8988T (cell line): ENCODE measurements at places on chromosomes 4 and X.

DNA sequence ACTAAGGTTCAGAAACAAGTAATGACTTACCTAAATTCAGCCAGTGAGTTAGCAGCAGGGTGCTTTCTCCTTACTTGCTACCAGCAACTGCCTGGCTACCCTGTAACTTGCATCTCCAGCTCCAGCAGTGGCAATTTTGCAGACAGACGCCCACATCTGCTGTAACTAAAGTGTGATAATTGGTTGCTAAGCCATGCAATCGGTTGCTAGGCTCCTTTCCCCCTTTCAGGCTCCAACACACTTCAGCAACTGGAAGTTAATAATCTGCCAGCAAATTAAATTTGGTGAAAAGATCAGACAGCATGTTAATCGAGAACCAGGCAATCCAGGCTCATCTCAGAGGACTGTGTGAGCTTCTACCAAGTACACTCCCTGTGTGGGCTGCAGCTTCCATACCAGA, 24.2 kb upstream of the ARHGEF9 start:
- DNase-seq = no peak

GRCh38 chr4:48243887-48244286, 25.8 kb downstream of the TEC start:
- no peak for DNase-seq

- DNase-seq = peak; percentile 24
These were observed 705 bp downstream of the RPS6KA3 start for GRCh38 chrX:20265726-20266681.

DNA sequence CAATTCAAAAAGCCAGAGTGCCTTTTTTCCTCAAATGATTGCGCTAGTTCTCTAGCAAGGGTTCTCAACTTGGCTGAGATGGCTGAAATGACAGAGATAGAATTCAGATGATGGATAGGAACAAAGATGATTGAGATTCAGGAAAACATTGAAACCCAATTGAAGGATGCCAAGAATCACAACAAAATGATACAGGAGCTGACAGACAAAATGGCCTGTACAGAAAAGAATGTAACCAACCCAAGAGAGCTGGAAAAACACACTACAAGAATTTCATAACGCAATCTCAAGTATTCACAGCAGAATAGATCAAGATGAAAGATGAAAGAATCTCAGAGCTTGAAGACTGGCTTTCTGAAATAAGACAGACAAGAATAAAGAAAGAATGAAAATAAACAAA, 51.7 kb upstream of the MMAA start:
- DNase-seq = no peak

GRCh38 chr4:150855981-150856510, 159.0 kb downstream of the LRBA start:
- no peak for DNase-seq

DNA sequence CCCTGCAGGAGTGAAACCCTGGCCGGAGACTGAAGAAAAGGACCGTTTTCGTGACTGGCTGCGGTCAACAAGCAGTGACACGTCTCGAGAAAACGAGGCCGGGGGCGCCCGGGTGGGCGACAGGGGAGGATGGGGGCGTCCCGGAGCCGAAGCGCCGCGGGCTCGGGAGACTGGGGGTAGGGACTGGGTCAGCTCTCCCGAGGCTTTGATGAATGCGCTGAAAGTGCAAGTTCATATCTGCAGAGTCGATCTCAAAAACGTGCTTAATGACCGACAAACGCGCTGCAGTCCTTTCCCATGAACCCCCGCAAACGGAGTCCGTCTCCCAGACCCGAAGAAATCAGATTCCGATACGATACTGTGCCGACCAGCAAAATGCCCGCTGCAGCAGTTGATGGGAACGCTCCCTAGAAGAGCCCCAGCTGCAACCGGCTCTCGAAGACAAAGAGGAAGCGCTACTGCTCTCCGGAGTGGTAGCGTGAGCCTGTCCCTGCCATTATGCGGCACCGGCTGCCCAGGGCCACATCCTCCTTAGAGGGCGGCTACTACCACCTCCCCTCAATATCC, 806 bp upstream of the CD99L2 start:
- DNase-seq = no peak

- no peak for DNase-seq
These were observed 26.5 kb downstream of the SPARCL1 start for GRCh38 chr4:87502580-87503238.

GRCh38 chr4:108109997-108110416, 58.7 kb downstream of the LEF1 start:
- DNase-seq = no peak

- DNase-seq = no peak
These were observed 253.8 kb upstream of the KCNIP4 start for GRCh38 chr4:22202246-22202974.

- DNase-seq = no peak
These were observed 52.7 kb downstream of the MSX1 start for GRCh38 chr4:4912155-4912554.

- DNase-seq = no peak
These were observed 35.5 kb upstream of the PLS3 start for GRCh38 chrX:115525486-115525885.

DNA sequence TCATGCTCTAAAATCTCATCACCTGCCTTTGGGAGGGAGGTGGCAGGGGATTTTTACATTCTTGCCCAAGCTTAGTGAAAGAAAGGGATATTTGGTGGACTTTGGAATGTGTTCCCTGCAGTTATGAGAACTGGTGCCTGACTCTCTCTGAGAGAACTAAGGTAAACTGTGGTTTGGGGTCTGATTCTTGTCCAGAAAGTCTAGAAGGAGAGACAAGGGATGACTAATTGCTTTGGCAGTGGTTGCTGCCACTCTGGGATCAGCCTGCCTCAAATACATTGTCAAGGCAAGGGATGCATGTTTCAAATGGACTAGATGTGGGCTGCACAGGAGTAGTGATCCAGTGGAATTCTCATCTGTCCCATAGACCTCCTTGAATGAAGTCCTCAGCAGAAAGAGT, 115.2 kb downstream of the DDIT4L start:
- DNase-seq = no peak

DNA sequence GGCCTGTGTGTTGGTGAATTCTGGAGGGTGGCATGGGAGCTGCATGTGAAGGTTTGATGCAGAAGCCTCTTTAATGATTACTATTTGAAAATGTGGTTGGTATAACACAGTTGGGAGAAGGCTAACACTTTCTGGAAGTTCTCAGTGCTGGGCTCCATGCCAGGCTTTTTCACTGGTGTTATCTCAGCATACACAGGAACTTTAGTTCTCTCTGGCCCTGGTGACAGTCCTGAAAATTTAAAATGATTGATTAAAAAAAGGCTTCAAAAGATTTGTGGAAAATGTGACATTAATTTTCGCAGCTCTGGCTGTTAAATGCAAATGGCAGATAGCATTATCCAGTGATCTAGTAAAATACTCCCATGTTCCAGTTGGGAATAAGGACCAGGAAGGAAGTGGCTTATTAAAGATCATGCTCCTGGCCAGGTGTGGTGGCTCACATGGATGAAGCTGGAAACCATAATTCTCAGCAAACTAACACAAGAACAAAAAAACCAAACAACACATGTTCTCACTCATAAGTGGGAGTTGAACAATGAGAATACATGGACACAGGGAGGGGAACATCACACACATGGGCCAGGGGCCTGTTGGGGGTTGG, 36.6 kb downstream of the DIPK2B start:
- DNase-seq = no peak

DNA sequence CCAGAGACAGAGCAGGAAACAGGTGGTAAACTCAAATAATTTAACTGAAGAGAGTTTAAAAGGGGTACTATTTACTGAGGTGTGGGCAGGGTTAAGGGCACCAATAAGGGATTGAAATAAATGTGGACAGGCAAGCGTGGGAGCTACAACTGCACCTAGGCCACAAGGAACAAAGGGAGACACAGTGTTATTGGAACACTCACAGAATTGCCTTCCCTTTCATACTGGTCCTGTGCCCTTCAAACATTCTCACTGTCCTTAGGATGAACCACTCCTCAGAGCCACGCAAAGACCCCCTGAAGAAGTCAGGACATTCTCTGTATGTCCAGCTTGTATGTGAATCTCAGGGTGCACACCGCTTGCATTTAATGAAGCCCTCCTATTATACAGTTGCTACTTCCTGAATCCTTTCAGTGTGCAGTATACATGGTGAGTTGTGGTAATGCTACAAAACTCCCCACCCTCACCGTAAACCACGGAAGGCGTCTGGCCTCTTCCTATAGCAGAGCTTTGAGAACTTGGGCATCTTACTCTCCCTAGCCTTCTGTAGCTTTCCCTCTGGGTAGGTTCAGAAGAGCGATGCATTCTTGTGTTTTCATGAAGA, 9.6 kb upstream of the MRPL1 start:
- no peak for DNase-seq

GRCh38 chrX:52140020-52140419, 44.7 kb upstream of the MAGED4 start:
- no peak for DNase-seq

GRCh38 chr4:119053245-119053644, 82.4 kb upstream of the MYOZ2 start:
- DNase-seq = no peak

DNA sequence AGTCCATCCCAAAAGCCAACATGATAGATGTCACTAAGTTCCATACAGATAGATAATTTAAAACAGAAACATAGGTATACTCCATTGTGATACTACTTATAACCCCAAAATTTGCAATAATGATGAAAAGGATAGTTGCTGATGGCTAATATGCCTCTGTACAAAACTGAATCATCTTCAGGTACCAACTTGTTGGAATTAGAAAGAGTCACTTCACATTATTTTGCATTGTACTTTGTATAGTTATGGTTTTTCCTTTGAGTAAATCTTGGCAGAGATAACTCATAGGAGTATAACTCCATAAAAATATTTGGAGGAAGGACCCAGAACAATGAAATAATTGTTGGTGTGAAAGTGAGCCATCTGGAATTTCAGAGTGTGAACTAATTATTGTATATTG, 17.6 kb downstream of the GIMD1 start:
- DNase-seq = no peak

DNA sequence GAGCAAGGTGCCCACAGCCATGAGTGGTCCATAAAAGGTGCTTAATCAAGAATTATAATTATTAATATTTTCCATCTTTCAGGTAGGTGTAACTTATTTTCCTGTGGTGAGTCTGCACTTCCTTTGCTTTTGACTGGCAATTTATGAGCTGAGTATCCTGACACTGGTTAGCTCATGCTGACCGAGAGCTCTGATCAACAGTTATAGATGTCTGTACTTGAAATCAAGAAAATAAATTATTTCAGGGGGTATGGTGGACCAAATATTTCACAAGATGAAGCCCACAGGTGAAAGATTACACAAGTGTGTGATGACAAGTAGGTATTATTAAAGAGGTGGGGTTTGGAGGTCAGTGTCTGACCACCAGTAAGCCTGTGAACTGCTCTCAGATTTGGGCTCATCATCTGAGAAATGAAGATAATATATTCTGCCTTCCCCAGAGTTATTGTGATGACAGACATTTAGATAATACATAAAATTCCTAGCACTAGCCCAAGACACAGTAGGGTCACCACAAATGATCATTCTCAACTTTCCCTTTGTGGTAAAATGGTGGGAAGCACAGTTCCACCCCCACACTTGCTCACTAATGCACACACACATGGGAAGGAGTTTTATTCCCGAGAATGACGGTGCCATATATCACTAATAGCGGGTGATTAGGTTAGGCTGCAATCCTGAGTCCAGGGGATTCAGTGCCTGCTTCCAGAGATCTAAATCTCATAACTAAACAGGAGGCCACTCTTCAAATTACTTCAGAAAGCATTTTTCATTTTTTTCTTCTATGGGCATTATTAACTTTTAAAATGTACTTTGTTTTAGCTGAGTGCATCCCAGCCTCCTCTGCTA, 34.0 kb upstream of the PACRGL start:
- no peak for DNase-seq

DNA sequence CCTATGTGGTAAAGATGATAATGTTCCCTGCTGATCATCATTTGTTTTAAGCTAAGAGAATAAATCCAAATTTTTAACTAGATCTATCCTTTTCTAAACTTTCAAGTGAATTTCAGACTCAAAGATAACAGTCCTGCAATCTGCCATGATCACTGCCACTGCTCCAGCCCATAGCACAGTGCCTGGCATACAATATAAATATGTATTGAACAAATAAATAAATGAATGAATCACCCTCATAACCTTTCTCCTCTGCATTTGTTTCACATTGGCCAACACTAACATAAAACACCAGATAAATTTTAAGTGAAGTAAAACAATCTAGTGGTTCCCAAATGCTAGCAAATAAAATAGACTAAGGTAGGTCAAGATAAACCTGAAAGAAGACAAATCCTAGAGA, 439.0 kb downstream of the GPM6A start:
- DNase-seq = no peak

DNA sequence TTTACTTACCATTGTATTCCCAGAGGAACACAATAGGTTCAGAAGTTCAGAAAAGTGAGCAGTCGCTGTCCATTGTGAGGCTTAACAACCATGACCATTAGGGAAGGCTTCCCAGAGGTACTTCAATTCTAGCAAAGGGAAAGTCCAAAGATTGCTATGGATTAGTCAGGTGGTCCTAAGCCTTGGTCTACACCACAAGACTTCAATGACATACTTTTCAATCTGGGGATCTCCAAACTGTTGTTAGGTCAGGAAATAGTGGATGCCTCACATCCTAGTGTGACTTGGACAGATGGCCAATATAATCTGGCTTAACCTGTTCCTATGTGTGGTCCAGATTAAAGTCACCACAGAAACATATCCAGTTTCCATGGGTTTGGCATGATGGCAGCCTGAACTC, 118.0 kb downstream of the SPCS3 start:
- DNase-seq = no peak

DNA sequence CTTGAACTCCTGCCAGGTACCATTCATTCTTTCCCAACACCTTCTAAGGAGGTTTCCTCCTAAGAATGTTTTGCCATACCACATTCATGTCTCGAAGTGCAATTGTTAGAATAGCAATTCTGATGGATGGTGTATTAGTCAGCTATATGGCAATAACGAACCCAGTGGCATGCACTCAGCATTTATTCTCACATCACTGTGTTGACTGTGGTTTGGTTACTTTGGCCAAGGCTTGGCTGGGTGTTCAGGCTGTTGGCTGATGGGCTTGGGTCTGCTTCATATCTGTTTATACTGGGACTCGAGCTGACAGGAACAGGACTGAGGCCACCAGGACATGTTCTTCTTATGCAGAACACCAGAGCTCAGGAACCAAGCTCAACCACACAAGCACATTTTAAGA, 31.7 kb downstream of the PSAPL1 start:
- no peak for DNase-seq

DNA sequence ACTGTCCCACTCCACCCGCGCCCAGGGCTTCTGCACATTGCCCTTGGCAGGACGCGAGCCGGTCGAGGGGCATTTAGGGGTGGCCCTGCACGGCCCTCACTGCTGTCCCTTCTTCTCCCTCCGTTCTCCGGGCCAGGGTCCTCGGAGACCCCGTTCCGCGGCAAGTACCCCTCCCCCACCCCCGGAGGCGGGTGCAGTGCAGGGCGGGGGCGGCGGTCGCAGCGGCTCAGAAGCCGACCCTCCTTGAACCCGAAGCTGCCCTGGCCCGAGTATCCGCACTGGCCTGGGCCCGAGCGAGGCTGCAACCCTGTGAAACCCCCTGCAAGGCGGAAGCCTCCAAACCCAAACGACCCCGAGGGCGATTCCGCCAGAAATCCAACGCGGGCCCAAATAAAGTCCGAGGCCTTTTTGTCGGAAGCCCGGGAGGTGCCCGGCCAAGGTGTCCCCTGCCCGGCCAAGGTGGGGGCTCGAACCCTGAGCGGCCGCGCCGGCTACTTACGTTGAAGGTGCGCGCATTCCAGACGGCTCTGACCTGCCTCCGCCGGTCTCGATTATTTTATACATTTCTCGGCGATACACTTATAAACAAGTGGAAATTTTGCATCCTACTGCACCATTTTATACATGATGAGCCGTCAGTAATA, 53.1 kb upstream of the TMEM33 start:
- no peak for DNase-seq
